ENCODE measurements at places on chromosomes 2 and 18.

GRCh38 chr18:71998547-71999097 is 545.5 kb downstream of the CBLN2 start:
- no peak for DNase-seq

GRCh38 chr2:96111823-96112500 is 4.4 kb downstream of the ADRA2B start:
- DNase-seq = no peak

DNA sequence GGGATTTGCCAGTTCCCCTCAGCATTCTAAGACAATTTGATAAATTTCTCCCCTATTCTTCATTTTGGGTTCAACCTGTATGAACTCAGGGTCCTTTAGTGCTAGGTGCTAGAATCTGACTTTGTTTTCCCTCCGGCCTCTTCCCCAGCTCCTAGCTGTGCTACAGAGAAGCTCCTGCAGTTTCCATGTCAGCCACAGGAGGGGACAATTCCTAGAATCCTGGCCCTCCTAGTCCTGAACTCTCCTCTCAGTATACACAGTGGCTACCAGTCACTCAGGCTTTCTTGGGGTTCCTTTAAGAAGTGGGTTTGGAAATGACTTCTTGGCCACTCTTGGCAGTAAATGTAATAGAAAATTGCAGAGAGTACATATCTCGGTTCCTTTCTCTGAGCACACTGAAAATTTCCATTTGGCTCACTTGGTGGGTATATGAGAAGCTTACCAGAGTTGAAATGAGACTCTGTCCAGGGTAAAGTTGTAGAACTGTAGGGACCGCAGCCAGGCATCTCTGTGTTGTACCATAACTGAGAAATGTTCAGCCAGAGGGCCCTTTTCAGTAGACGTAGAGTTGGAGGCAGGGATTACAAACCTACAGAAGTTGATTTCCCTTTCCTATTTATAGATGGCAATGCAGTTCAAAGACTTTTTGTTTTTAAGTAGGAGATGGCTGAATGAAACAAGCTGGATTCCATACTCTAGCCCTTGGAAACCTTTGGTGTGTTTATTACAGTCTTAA is 5.0 kb upstream of the CHST10 start:
- peak; percentile 10 for DNase-seq

DNA sequence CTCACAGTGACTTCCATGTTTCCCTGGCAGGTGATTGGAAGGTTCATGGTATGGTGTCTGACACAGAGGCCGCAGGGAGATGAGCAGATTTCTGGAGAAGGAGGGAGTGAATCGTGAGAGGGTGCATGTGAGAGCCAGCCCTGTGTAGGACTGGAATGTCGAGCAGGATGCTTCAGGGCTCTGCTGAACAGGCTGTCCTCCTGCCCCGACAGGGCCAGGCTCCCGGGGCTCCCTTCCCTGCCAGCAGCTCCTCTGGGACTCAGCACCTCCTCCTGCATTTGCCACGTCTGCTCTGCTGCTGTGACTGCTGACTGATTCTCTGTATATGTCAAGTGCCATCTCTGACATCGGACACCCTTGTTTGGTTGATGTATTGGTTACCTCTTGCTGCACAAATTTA is 38.5 kb upstream of the INHBB start:
- no peak for DNase-seq

GRCh38 chr18:61643884-61644647 is 248.7 kb downstream of the RNF152 start:
- DNase-seq = peak; percentile 24
